HTR-8/SVneo (cell line): ENCODE measurements at places on chromosomes 3 and 15.

DNA sequence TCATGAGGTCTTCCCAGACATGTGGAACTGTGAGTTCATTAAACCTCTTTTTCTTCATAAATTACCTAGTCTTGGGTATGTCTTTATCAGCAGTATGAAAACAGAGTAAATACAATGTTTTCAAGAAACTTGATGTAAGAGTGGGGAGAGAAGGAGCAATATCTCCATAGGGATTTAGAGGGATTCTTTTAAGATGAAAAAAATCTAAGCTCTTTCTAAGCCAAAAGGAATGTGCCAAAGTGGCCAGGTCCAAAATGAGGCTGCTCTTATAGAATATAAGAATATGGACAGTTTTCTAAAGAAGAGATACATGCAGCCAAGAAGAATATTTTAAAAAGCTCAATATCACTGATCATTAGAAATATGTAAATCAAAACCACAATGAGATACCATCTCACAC is 23.9 kb upstream of the RYK start:
- DNase-seq = no peak

- peak; percentile 47 for DNase-seq
Measured at GRCh38 chr3:13507570-13508339, 27.6 kb downstream of the HDAC11 start.

DNA sequence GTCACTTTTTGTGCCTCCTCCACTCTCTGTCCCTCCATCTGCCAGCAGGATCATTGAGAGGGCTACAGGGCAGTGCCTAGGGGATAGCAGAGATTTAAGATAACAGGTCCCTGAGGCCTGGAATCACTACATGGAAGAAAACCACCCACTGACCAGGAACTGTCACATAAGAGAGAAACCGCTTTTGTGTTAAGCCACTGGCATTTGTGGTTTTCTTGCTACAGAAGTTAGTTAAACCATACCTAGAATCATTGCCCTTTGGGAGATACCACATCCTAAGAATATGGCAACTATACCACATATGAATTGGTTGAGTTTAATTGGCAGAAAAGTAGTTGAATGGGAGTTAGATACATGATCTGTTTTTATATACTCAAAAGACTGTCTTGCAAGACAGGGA is 112.8 kb upstream of the LPP start:
- no peak for DNase-seq

GRCh38 chr15:70762469-70763119 is 764 bp downstream of the UACA start:
- peak; percentile 35 for DNase-seq

DNA sequence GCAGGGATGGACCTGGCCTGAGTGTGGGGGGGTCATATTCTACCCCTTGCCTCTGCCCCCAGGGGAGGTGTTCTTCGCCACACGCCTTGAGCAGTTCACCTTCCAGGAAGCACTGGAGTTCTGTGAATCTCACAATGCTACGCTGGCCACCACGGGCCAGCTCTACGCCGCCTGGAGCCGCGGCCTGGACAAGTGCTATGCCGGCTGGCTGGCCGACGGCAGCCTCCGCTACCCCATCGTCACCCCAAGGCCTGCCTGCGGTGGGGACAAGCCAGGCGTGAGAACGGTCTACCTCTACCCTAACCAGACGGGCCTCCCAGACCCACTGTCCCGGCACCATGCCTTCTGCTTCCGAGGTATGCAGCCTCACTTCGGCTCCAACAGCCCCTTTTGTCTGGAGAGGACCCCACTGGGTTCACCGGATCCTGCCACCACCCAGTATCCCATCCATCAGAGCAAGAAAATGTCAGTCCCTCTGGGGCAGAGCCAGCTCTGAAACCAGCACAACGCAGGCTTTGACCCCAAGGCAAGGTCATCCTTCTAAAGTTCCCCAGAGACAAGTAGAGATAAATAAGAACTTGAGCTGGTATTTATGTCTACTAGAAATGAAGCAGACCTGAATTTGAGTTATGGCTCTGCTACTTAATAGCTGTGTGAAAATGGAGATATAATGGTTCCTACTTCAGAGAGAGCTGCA is 45.8 kb downstream of the HAPLN3 start:
- no peak for DNase-seq

GRCh38 chr3:126308394-126309125 is 48.6 kb downstream of the KLF15 start:
- DNase-seq = no peak

DNA sequence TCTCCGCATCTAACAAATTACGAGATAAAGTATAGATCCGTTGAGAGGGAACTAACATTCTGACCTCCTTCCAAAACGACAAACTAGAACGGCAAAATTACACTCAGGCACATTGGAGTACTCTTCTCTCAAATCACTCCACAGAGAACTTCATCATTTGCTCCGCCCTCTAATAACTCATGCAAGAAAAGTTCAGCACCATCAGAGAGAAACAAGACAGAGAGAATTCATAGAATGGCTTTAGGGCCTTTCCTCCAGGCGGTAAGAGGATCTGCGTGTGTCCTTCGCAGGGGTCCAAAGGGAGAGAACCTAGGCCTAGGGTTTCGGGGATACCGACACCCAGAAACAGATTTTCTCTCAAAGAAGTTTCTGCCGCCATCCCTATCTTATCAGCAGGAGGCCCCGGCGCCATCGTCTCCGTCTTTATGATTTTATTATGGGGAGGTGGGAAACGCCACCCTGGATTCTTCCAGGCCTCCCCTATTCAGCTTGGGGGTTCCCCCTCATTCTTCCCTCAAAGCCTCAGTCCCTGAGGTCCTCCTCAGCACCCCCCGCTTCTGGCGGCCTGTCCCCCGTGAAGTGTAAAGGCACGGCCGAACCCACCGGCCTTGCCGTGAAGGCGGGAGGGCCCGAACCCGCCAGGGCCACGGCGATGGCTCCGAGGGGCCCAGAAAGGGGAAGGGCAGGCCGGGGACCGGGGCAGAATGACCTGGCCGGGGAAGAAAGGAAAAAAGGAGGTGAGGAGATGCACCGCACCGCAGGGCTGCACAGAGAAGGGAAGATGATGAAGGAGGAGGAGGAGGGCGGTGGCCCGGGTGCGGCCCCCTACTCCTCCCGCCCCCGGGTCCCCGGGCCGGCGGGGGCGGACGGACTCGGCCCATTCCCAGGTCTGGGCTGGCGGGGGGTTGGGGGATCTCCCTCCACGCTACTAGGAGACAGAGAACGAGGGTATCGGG is 768 bp downstream of the UBXN7 start:
- DNase-seq = peak; percentile 54

- no peak for DNase-seq
Measured at GRCh38 chr3:155481089-155481488, 187.6 kb upstream of the STRIT1 start.

DNA sequence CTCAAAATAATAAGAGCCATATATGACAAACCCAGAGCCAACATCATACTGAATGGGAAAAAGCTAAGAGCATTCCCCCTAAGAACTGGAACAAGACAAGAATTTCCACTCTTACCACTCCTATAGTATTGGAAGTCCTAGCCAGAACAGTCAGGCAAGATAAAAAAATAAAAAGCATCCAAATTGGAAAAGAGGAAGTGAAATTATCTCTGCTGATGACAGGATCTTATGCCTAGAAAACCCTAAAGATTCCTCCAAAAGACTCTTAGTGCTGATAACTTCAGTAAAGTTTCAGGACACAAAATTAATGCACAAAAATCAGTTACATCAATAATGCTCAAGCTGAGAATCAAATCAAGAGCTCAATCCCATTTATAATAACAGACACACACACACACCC is 45.9 kb upstream of the SLC2A2 start:
- DNase-seq = no peak

- peak; percentile 39 for DNase-seq
Measured at GRCh38 chr15:80489030-80489594, 84.9 kb downstream of the ARNT2 start.

- no peak for DNase-seq
Measured at GRCh38 chr3:40847551-40847992, 322.8 kb downstream of the ZNF621 start.

DNA sequence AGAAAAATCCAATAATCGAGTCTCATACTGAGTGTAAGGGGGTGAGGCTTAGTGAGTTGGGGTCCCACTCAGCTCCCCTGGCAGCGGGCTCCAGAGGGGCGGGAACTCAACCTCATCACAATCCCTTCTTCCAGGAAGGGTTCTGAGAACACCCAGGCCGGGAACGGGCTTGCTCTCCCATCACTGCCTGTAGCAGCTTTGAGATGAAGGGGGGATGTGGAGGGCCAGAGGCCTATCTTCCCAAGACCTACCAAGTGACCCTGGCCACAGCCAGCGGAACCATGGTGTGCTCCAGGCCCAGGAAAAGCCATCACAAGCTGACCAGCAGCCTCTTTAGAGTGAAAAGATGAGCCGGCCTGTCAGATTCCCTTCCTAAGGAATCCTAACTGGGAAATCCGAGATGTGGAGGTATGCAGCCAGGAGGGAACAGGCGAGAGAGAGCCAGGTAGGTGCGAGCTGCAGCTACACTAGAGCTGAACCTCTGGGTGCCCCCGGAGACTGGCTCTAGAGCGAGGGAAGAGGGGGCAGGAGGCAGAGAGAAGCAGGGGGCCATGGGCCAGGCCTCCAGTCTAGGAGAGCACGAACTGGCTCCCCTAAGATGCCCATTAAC is 18.5 kb downstream of the GRAMD2A start:
- DNase-seq = no peak

DNA sequence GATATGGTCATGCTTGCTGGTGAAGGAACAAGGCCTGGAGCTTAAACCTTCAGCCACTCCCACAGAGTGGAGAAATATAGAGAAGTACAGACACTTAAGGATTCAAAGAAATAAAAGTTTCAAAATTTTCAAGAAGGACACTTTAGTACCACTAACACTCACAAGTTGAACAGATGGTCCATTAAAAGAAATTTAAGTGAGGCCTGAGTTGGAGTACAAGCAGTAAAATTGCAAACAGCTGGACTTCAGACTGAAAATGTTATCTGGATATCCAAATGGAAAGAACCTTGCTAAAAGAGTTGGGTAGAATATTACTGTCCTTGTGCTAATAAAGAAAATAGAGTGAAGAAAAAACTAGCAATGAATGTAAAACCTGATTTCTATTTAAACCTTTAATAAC is 397.1 kb upstream of the KCNMB2 start:
- DNase-seq = no peak

- no peak for DNase-seq
Measured at GRCh38 chr15:64930019-64930652, 18.4 kb downstream of the ANKDD1A start.

DNA sequence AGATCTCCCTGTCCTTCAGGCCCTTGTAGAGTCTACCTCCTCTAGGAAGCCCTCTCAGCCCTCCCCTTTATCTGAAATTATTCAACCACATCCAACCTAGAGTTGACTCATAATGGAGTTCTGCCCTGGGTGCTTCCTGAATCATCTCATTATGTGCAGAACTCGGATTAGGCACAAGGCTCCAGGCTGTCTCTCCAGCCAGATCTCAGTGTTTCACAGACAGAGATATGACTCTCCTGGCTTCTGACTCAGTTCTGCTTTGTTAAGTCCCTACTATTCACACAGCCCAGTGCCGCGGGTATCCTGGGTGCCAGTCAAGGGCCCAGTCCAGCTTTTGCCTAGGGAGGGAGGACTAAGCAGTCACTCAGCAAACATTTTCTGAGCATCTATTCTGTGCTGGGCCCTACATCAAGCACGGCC is 9.3 kb downstream of the STRA6 start:
- DNase-seq = no peak

GRCh38 chr3:28036599-28037575 is 204.5 kb upstream of the CMC1 start:
- no peak for DNase-seq

- DNase-seq = no peak
Measured at GRCh38 chr15:67968564-67968963, 85.6 kb upstream of the PIAS1 start.

DNA sequence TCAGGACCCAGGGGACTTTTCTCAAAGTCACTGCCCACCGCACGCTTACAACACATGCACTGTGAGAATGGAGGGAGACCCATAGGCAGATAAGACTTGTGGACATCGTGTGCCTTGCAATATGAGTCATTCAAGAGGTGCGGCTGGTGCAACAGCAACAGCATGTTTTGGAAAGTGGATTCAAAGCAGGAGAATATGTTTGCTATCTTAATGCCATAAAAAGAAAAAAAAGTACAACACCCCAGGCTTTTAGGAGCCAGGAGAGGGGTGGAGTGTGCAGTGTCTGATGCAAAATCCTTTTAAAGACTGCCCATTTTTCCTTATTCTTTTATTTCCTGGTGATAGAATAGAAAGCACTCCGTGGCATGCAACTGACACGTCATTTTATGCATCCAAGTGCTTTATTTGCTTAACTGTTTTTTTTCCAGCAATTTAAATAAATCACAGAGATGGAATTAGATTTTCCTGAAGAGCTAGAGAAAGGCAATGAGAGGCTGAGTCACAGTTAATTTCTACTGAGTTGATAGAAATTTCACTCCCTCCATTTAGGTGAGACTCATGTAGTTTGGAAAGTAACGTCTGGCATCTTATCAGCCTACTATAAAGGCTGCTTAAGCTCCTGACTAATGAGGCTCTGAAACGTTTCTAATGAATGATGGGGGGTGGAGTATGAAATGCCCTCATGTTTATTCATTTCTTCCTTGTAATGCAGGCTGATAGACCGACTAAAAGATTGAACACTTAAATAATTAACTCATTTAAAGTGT is 96.4 kb downstream of the NSUN3 start:
- DNase-seq = no peak

DNA sequence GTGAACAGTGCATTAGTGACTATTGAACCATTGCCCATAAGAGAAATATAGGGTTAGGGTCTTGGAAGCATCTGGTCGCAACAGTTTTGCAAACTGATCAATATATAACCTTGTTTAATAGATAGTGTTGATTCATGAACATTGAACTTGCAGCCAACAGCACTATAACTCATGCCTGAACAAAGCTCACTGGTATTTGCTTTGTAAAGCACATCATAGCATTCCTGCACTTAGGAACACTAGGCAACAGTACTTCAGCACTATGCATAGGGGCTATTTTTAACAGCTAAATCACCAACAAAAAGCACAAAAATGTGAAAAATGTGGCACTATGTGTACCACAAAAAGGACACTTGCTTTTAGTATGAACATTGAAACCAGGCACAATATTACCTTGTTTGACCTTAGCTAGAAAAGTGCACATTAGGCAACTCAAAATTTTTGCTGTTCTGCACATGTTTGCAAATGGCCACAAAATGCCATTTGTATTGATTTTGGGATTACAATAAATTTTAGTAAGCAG is 68.0 kb downstream of the OXNAD1 start:
- DNase-seq = no peak

DNA sequence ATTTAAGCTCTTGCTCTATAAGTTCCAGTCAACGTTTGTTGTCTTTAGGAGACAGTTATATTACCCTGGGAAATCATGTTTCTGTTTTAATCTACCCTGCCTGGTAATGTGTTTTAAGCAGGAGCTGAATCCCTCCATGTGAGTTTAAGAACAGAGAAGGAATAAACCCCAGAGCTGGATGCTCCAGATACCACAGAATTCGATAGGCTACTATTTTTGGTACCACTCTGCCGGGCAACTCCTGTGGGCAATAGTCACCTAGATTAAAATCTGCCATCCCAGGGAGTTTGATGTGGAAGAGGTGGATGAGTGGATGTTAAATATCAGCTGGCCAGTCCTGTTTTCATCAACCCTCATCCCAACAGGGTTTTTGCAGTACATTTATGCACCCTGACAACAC is 20.4 kb downstream of the NUDT16 start:
- no peak for DNase-seq

GRCh38 chr15:39498629-39499028 is 82.2 kb upstream of the THBS1 start:
- DNase-seq = no peak
